Stimulated activated CD8-positive, alpha-beta memory T cell treated with anti-CD3 and anti-CD28 coated beads, Interleukin-4, amount 100 ng/mL, for 24 hours (primary cell): ENCODE measurements at places on chromosomes 5 and 9.

- DNase-seq, result no peak
Observed at GRCh38 chr5:130571076-130571475, 594.0 kb downstream of the HINT1 start.

DNA sequence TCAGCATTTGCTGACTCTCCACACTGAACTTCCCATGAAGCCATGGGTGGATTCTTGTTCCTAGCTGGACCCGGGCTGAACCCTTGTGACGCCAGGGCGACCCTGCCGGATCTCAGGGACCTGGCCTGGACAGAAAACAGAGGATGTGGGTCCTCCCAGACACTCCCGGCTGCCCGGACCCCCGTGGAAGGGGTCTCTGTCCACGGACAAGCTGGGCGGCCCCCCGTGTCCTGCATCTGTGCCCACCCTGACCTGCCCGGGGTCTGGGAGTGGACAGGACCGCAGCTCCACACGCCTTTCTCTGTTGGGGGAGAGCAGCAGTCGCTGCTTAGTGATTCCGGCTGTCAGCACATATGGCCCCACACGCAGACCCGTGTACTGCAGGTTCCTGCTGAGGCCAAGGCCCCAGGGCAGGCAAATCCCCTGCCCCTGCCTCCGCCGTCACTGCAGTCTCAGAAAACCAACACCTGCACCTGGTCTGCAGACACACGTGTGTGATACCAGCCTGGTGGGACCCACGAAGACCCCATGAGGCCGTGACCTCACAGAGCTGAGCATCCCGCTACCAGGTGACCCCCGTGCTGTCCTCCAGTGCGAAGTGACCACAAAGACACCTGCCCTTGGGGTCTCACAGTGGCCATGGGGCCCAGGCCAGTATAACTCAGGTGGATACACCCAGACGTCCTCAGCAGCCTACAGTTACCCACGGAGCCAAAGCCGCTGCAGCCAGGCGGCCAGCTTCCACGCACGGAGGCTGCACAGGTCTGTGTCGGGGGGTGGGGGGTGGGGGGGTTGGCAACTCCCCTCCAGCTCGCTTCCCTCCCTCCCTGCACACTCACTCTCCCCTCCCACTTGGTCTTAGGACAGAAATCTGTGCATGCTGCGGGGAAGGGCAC lies 50.6 kb downstream of the NKD2 start:
- DNase-seq, result no peak

GRCh38 chr5:156764176-156764971 lies 85.7 kb upstream of the PPP1R2B start:
- no peak for DNase-seq

DNA sequence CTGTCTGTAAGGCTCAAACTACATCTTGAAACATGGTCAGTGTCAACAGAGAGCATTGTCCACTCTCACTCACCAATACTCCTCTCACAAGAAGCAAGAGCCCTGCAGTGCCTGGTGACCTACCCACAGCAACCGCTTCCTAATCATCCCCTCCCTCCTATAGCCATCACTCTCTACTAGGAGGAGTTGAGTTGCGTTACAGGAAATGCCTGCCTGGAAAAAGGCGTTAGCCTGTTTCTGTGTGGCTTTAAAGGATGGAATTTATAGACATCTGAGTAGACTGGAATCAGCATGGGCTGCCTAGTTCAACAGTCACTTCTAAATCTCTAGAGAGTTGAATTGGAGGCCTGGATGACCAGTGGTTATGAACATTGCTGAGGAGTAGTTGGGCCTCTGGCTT lies 108.3 kb upstream of the FER start:
- DNase-seq, result no peak

DNA sequence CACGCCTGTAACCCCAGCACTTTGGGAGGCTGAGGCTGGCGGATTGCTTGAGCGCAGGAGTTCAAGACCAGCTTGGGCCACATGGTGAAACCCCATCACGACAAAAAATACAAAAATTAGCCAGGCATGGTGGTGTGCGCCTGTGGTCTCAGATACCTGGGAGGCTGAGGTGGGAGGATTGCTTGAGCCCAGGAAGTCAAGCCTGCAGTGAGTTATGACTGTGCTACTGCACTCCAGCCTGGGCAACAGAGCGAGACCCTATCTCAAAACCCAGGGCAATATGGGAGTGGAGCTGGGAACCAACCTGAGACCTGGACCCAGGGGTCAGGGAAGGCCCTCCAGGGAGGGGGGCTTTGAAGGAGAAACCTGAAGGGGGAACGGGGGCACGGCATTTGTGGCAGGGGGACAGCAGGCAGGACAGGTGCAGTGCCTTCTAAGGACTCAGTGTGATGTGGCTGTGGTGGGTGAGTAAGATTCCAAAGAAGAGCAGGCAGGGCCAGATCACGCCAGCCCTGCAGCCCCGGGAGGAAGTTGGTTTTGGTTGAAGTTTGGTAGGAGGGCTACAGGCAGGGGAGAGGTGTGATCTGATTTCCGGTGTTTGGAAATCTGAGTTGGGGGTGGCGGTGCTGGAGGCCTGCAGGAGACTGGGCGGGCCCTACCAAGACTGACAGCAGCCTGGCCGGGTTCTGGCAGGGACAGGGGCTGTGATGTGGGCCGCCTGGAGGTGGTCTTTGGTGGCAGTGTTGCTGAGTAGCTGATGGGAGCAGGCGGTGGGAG lies 46.2 kb downstream of the NTNG2 start:
- DNase-seq, result no peak

DNA sequence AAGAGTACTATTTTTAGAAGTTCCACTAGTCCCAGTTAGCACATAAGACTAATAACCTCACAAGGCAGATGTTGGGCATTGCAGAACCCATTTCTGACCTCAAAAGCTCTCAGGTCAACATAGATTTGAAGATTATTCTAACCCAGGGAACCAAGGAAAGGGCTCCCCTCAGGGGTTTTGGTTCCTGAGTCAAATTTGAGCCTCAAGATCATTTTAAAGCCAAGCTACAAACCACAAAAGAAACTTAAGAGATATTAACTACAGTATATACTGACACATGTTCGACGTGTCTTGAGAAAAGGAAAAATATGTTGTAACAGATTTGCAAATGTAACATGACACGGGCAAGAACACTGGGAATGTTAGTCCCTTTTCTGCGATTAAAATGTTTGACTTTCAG lies 88.6 kb downstream of the GNAQ start:
- DNase-seq, result no peak

GRCh38 chr5:35061211-35061770 lies 13.5 kb upstream of the AGXT2 start:
- no peak for DNase-seq

- DNase-seq, result no peak
Observed at GRCh38 chr9:137545123-137545522, 5.1 kb downstream of the PNPLA7 start.

- DNase-seq, result no peak
Observed at GRCh38 chr9:135083831-135084230, 3.6 kb upstream of the OLFM1 start.

GRCh38 chr5:15421921-15422412 lies 78.0 kb upstream of the FBXL7 start:
- no peak for DNase-seq

DNA sequence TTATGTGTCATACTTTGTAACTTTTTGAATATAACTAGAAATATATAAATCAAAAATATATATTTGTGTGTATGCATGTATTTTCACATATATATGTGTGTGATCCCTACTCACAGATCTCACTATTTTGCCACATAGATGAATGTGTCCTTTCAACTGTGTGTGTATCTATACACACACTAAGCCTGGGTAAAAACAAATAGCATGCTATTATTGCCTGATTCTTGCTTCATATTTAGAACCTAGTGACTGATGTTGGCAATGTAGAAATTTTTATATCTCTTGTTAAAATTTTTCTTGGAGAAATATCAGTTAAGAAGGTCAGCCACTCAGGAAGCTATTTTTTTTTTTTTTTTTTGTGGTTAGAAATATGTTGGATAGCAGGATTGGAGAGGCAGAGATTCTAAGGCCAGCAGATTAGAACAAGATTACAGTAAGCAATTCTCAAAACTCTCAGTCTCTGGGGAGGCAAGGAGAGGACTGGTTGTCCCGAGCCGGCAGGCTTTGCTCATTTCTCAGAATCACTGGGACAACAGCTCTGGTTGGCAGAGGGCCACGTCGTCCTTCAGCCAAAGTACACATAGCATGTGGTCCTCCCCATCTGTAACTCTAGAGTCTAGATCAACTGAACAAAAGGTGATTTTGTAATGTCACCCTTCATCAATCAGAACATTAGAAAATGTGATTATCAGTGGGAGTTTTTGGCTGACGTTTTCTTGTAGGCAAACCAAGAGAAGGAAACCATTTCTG lies 19.7 kb downstream of the C6 start:
- DNase-seq, result no peak

DNA sequence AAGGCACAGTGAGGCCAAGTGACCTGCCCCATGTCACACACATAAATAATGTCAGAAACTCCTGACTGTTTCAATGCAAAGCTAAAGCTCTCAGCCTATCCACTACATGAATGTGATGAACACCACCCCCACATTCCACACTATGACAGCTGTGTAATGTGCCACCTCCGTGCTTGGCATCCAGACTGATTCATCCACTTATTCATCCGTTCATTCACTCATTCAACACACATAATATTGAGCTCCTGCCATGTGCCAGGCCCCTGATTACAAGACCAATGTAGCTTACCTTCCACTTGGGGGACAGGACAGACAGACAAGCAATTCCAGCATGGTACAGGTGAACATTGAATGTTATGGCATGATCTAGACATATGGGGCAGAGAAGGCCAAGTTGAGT lies 46.2 kb upstream of the FABP6 start:
- no peak for DNase-seq

- no peak for DNase-seq
Observed at GRCh38 chr9:96084331-96084734, 208.8 kb downstream of the ERCC6L2 start.

GRCh38 chr9:71273613-71274012 lies 152.2 kb upstream of the TRPM3 start:
- DNase-seq, result no peak

DNA sequence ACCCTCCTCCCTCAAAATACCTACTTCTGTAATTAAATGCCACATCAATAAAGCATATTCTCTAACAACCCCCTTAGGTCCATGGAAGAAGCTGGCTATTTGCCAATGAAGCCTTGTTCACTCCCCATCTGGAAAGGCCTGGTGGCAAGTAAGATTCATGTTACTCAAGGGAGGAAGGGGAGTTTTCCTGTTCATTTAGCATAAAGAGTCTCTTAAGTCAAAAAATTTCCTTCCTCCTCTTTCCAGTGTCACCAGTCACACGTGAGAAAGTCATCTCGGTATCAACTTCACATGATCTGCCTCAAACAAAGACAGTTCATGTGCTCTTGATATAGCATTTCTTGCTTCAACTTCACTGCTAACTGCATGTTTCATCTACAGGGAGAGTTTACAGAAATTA lies 32.7 kb upstream of the RIC1 start:
- no peak for DNase-seq

DNA sequence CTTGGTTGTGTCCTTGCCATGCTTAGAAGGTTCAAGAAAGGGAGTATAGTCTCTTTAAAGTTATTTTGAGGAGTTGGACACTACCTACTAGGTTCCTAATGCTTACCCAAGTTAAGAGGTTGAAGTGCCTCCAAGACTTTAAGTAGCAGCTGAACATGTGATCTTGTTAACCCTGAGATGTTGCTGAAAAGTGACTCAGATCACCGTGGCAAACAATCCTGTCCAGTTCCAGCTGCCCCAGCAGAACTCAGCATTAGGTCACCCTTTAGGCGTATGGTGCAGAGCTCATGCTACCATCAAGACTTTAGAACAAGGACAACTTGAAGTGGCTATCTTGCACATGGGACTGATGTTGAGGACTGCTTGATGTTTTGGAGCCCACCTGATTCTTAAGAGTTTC lies 22.5 kb downstream of the ZNF462 start:
- DNase-seq, result no peak

DNA sequence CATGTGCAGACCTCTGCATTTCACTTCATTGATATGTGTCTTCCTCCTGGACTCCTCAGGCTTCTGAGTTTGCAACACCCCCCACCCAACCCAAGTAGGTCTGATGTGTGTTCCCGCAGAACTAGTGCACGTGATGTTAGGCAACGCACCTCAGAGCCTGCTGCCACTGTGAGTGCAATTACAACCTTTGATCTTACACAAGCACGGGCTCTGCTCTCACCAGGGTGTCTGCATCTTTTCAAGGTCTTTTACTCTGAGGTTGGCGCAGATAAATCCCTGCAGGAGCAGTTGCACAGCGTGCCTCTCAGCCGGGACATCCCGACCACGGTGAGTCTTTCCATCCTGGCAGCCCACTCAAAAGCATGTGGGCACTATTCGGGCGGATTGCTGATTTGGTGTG lies 80.1 kb downstream of the EGFLAM start:
- DNase-seq, result no peak

DNA sequence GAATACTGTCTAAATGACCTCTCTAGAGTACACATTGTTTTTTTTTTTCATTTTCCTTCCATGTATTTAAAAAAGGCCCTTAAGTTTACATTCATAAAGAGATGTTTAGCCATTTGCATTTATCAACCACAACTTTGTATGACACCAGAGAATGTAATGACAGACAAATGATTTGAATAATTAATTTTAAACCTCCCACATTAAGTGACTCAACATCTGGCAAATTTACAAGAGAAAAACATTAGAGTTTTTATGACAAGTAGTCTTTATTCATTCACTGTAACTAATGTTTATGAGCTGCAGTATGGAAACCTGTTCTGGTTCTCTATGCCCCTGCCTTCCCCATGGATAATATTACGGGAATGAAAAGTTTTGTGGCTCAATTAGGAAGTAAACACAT lies 1093.8 kb upstream of the CDH9 start:
- DNase-seq, result no peak

GRCh38 chr9:135718616-135719015 lies 16.6 kb downstream of the KCNT1 start:
- no peak for DNase-seq

- no peak for DNase-seq
Observed at GRCh38 chr5:77881528-77881927, 105.4 kb upstream of the TBCA start.

GRCh38 chr5:37495668-37496347 lies 116.7 kb downstream of the WDR70 start:
- DNase-seq, result no peak

GRCh38 chr5:1636981-1637638 lies 113.3 kb upstream of the LPCAT1 start:
- no peak for DNase-seq

DNA sequence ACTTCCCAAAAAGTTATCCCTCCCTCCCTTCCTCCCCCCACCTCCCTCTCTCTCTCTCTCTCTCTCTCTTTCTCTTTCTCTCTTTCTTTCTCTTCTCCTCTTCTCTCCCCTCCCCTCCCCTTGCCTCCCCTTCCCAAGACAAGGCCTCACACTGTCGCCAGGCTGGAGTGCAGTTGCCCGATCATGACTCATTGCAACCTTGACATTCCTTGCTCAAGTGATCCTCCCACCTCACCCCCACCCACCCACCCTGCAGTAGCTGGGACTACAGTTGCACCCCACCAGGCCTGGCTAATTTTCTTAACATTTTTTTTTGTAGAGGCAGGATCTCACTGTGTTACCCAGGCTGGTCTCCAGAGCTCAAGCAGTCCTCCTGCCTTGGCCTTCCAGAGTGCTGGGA lies 32.8 kb downstream of the VPS13A start:
- no peak for DNase-seq
